ENCODE measurements at places on chromosomes 12 and 14.

DNA sequence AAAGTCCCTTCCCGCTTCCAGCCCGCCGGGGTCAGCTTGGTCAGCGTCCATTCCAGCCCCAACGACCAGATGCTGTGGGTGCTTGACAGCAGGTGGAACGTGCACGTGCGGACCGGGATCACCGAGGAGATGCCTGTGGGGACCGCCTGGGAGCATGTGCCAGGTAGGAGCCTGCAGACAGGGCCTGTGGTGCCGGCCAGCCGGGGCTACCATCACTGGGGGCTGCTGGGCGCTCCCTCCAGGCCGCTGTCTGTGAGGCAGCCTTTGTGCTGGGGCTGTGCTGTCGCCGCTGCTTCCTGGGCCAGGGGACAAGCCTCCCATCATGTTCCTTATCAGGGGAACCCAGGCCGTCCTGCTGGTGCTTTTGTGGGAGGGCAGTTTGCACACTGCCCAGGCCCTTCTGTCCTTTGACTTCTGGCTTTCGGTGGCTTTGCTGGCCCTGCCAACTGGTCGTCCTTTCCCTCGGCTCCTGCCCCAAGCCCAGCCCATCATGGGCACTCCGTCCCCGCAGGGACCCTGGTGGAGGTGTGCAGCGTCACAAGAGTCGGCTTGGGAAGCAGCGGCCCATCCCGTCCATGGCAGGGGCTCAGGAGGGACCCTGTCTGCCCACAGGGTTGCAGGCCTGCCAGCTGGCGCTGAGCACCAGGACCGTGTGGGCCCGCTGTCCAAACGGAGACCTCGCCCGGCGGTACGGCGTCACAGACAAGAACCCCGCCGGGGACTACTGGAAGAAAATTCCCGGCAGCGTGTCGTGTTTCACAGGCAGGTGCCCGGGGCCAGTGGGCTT lies 12.4 kb downstream of the ANKRD9 start:
- no peak for DNase-seq

DNA sequence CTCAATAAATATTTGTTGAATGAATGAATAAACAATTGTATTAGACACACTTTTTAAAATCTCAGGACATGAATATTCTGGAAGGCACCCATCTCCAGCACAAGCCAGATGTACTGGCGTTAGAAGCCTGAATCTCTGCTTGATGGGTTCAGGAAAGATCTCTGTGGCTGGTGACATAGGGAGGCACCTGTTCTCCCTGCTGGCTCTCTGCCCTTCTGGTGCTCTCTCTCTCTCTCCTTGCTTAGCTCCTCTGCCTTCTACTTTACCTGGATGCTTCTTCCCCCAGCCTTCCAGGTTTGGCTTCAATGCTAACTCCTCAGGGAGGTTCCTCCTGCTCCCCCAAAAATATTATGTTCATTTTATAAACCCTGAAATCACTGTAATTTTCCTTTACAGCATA lies 1.5 kb downstream of the CYP46A1 start:
- no peak for DNase-seq

GRCh38 chr14:57080691-57081090 lies 188.0 kb downstream of the EXOC5 start:
- DNase-seq, result no peak

- DNase-seq, result no peak
These were observed 846 bp upstream of the MTHFD1 start for GRCh38 chr14:64387232-64387781.

DNA sequence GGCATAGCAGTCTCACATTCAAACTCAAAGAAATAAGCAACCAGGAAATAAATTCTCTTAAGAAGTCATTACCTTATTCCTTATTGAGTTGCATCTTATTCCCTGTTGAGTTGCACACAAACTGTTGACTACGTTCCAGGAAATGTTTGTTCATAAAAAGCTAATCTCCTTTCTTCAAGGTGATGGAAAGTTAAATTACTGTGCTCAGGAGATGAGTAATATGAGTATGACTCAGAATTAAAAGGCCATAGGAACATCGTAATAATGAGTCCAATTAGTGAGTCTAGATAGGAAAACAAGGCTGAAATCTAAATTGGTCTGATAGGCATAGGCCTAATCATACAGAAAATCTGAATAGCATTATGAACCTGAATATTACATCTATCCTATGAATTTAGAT lies 203.1 kb downstream of the SLC2A13 start:
- DNase-seq, result peak; percentile 27

- DNase-seq, result no peak
These were observed 501.5 kb upstream of the USP15 start for GRCh38 chr12:61758661-61759060.

GRCh38 chr12:94972795-94973194 lies 30.7 kb downstream of the NDUFA12 start:
- DNase-seq, result no peak

- DNase-seq, result no peak
These were observed 1.9 kb downstream of the LRCOL1 start for GRCh38 chr12:132608231-132609171.

GRCh38 chr14:102929241-102930137 lies 7.0 kb downstream of the AMN start:
- no peak for DNase-seq

DNA sequence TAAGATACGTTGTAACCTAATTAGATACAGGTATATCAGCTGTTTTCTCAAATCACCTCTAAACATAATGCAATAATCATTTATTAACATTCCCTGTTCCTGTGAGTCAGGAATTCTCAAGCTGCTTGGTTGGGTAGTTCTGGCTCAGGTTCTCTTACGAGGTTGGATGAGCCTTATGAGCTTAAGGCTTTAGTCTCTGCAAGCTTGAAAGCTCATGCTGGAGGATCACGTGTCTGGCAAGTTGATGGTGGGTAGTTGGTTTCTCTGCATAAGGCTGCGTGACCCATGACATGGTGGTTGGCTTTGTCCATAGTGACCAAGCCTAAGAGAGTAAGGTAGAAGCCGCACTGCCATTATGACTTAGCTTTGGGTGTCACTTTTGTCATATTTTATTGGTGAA lies 62.0 kb downstream of the PLEKHA5 start:
- DNase-seq, result no peak

DNA sequence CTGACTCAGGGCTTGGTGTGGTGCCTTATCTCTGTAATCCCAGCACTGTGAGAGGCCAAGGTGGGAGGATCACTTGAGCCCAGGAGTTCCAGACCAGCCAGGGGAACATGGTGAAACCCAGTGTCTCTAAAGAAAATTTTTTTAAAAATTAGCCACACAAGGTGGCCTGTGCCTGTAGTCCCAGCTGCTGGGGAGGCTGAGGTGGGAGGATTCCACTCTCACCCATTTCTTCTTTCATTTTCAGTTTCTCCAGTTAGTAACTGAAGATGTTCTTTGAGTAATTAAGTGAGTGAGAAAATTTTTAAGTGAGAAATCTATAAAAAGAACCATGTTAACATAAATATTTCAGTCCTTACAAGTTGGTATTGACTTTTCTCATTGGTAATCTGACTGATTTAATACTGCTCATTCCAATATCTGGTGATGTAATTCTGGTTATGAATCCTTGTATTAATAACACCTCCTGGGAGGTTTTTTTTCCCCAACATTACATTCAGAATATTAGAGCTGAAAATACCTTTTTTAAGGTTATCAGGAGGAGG lies 6.1 kb downstream of the METTL3 start:
- no peak for DNase-seq

- no peak for DNase-seq
These were observed 64.2 kb upstream of the DICER1 start for GRCh38 chr14:95221531-95221930.
